Astrocyte (in vitro differentiated cells and primary cell): ENCODE measurements at places on chromosomes 1 and 21. TPM values are rescaled to one million over a fixed set of nuclear protein-coding genes. Genes with fewer than 3 reads are reported as not detected.

DNA sequence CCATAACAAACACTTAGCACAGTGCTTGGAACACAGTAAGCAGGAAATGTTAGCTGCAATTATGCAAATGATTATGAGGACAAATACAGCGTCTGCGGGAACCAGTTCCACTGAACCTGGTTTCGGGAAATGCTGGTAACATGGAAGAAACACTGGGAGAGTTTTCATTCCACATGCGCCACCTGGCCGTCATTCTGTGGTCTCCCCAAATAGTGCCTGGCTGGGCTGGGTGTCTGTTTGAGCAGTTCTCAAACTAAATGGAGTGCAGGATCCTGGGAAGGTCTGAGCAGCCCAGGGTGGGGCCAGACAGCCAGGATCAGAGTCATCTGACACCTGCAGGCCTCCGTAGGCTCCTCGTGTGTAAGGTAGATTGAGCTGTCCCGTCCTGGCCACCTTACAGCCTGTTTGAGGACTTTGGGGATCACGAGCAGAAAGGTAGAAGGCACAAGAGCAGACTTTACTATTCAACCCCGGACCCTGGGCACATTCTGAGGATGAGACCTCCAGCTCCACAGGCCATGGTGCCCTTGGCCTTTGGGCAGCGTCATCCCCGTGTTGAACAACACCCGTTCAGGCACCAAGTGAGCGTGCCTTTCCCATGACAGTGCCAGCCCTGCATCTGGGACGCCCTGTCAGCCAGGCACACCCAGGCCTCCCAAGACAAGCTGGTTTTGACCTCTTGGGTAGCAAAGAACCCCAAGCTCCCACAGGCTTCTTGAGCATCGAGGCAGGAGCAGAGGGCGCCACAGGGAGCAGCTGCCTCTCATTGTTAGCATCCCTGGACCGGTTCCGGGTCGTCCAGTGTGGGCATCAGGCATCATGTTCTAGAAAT lies 101.9 kb downstream of the PRDM2 start:
- DNase-seq, result no peak

DNA sequence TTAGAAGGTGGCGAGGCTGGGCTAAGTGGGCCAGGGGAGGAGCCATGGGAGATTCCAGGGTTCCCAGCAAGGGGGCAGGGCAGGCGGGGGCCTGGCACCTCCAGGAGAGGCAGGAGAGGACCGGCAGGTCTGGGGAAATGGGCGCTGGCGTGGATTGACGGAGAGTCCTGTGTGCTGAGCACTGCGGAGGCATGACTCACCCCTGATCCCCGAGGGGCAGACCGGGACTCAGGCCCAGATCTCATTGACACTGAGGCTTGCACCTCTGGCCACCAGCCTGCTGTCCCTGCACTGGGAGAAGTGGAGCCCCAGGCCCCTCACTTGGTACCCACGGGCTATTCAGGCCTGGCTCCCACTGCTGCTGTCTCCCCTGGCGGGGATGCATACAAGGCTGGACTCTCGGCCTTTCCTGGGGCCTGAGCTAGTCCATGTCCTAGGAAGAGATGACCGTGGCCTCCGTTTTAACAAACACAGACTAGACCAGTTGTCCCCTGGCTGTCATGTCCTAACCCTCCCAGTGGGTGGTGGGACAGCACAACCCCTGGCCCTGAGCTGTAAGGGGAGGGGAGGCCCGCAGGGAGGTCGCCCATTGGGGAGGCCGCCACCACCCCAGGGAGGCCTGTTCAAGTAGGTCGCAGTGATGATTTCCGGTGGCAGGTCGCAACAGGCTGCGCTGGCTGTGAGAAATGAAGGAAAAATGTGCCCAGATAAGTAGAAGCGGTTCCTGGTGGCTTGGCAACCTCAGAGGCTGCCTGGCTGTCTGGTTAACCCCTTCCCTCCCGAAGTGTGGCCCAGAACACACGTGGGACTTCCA lies 39.7 kb downstream of the RIPK4 start:
- peak; percentile 73 for DNase-seq

DNA sequence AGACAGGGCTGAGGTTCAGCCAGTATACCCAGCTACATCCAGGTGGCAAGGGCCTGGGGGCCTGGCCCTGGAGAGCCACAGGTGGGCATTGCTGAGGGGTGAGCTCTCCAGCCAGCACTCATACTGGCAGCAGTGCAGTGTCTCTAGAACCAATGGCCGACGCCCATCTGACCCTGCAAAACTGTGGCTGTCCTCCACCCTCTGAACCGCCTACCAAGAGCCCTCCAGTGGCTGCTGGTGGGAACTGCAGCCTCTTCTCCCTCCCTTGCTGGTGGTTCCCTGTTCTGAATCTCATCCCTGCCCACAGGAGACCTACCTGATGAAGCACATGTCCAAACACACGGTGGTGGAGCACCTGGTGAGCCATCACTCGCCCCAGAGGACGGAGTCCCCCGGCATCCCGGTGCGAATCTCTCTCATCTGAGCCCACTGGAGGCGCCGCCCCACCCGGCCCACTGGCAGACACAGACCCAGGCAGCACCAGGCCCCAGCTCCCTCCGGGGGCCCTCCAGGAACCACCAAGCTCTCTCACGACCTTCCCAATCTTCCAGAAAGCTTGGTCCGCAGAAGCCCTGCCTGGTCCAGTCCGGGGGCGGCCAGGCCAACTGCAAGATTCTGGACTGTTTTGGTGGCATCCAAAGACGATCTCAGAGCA lies 22.1 kb downstream of the A3GALT2 start:
- DNase-seq, result peak; percentile 12

- DNase-seq, result no peak
Measured at GRCh38 chr1:213387380-213388015, 336.5 kb downstream of the RPS6KC1 start.

GRCh38 chr1:66137235-66137634 lies 344.5 kb downstream of the PDE4B start:
- peak; percentile 26 for DNase-seq

DNA sequence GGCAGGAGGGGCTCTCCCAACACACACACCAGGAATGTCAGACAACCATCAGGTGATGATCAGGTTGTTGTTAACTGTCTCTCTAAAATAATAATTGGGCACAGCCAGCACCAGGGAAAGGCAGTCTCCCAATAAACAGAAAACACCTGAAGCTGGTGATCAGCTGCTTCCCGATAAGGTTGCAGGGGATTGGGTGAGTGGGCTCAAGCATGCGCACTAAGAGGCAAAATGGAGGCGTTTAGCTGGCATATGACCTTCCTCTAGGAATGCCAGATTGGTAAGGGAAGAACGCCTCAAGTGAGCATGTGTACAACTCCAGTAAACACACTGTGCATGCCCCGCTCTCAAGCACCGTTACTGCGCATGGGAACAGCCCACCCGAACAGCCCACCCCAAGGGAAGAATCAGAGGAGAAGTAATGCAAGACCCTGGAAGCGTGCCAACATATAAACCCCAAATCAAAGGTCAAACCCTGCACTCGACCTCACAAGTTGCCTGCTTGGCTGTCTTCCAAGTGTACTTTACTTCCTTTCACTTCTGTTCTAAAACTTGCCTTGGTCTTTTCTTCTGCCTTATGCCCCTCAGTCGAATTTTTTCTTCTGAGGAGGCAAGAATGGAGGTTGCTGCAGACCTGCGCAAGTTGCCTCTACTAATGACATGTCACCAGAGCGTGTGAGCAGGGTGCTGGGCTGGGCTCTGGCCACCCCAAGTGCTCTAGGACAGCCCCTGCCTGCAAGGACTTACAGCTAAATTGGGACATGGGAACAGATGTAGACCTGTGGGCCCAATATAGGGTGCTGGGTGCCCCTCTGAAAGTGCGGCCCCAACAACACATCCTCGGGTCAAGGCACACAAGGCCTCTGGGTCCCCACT lies 200.8 kb downstream of the RHOU start:
- DNase-seq, result no peak

The BARHL2 gene
- total RNA-seq, result not detected in 2 replicates

The LEFTY2 gene
- total RNA-seq, result 7.0 and 12.9 TPM in 2 replicates
